ENCODE measurements at places on chromosomes 1 and 21.

DNA sequence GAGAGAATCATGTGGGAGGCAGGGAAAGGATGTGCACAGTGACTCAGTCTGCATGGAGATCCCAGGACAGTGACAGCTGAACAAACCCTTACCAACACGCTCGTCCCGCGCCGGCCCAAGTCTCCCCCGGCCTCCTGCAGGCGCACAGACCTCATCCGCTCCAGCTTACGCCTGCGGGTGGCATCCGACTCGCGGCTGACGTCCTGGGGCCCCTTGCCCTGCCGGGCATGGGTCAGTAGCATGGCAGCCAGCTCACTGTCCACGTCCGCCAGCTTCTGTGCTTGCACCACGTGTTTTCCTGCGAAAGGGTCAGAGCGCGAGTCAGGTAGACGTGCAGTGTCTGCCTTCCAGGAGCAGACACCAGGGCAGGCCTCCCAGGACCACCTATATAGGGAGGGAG lies 115.2 kb downstream of the NPHP4 start:
- no peak for DNase-seq

DNA sequence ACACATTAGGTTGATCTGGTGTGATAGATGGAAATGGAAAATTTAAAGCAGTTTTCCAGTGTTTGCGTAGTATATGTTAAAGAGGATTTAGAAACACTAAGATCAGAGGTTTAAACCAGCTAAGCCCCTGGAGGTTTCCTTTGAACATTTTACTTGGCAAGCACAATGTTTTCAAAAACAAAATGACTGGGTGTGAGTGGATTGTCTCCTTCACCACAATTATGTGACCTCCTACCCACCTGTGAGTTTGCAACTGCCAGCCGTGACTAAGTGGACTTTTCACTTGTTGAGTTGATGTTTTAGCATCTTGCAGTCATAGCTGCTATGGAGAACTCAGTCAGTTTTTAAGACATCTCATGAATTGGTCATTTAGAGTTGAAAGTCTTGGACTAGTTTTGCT lies 4.7 kb downstream of the CCDC190 start:
- no peak for DNase-seq

- DNase-seq: no peak
Observed at GRCh38 chr21:32930673-32931072, 95.1 kb upstream of the OLIG2 start.

GRCh38 chr1:25673962-25674806 lies 57.6 kb downstream of the MAN1C1 start:
- no peak for DNase-seq

GRCh38 chr21:43971201-43971991 lies 40.7 kb upstream of the TRAPPC10 start:
- DNase-seq: no peak

GRCh38 chr1:6385488-6386191 lies 7.9 kb downstream of the ACOT7 start:
- peak; percentile 71 for DNase-seq

GRCh38 chr1:209406168-209406567 lies 177.3 kb upstream of the CAMK1G start:
- no peak for DNase-seq

GRCh38 chr1:107677697-107678096 lies 287.3 kb downstream of the VAV3 start:
- DNase-seq: no peak

GRCh38 chr21:35982717-35983116 lies 77.6 kb downstream of the SETD4 start:
- DNase-seq: no peak

DNA sequence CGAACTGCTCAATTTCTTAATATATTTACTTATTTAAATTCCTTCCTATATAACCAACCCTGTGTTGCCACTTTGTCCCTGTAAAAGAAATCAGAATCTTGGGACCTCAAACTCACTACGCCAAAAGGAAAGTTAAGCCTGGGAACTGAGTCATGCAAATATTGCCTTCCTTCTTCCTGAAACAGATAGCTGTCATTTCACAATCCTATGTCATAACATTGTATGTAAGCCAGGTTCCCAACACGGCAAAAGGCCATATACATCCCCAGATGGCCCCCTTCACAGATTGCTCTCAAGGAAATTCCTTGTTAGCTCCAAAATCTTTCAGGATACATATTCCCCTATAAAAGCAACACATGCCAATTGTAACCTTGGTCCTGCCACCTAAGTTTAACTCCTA lies 39.7 kb downstream of the C21orf91 start:
- no peak for DNase-seq
